ENCODE measurements at places on chromosomes 7 and 10.

DNA sequence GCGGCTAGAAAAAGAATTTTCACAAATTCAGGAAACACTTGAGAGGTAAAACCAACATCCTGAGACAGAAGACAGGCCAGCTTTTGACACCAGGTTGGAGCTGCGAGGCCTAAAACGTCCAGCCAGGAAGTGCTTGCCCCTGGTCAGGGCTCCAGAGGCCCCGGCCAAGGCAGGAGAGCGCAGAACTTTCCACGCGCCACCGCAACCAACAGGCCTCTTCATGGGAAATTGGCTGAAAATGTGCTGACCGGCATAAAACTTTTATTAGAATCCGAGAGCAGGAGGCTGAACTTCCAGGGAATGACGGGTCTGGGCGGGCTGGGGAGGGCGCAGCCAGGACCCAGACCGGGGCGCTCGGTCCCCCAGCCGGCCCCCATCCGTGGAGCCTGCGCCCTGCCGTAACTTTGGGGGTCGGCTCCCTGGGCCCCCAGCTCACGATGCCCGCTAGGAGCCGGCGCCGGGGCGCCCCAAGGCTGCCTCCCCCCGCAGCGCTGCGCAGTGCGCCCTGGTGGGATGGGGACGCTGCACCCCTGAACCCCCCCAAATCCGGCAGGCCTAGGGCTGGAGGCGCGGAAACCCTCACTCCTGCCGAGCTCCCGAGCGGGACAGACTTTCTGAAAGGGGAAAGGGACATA lies 414.0 kb upstream of the MKI67 start:
- no peak for DNase-seq

DNA sequence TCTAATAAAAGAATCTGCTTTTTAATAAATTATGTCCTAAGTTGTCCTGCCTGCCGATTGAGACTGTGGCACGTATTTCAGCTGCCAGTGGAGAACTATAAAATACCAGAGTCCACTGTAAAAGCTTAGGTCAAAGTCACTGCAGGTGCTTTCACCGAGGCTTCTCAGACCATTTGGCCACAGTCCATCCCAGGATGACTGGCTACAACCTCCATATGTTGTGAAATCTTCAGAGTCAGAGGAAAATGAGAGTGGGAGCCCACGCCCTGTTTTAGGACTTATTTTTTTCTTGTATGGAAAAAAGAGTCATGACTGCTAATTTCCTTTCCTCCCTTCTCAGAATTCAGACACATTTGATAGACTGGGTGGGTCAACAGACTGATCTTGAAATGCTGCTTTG lies 182.9 kb downstream of the ANK3 start:
- no peak for DNase-seq

DNA sequence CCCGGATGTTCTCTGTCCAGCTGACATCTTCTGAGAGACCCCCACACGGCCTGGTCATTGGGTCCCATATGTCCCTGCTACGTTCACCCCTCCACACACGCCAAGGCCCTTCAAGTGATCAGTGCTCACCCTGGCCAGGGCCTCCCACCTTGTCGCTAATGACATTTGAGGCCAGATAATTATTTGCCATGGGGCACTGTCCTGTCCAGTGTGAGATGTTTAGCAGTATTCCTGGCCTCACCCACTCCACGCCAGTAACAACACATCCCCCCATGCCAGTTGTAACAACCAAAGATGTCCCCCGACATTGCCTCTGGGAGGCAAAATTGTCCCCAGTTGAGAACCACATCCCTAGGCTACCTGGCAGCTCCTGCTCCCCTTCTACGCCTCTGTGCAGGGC lies 49.9 kb upstream of the NANOS1 start:
- no peak for DNase-seq

- DNase-seq, result no peak
These were observed 446.3 kb upstream of the POT1 start for GRCh38 chr7:125375942-125376341.

GRCh38 chr10:2137549-2138174 lies 400.3 kb upstream of the ADARB2 start:
- no peak for DNase-seq

GRCh38 chr10:88999625-89000024 lies 9.0 kb downstream of the FAS start:
- peak; percentile 76 for DNase-seq

- no peak for DNase-seq
These were observed 130.1 kb downstream of the MYO3A start for GRCh38 chr10:26064106-26064505.

GRCh38 chr10:31374146-31374696 lies 55.2 kb downstream of the ZEB1 start:
- DNase-seq, result no peak

GRCh38 chr7:5997210-5997808 lies 11.5 kb downstream of the PMS2 start:
- peak; percentile 61 for DNase-seq

DNA sequence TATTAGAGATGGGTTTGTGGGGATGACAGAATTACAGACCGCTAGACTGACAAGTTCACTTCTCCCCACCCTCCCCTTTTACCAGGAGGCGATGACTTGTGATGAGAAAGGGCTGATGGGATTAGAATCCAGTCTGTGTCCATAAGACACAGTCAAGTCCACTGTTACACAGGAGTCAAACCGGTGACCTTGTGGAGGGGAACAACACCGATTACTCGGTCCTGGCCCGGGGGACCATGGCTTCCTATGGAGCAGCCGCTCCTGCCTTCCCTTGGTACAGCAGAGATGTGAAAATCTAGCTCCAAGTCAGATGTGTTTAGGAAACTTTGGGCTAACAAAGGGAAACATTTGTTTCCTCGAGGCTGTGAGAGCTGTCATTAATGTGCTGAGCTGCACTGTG lies 105.5 kb downstream of the ACTR3B start:
- no peak for DNase-seq

DNA sequence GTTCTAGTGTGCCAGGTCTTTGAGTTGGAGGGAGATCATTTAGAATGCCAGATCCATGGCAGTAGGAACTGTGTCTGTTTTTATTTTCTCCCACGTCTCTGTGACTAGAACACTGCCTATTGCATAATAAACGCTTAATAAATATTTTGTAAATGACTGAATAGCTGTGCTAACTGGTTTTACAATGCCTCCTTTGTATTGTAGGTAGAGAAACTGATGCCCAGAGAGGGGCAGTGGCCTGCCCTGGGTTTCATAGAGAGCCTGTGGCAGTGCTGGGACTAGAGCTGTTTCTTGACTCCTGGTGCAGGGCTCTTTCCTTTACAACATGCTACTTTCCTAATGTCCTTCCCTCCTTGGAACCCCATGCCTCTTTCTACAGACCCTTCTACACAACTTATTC lies 2.5 kb downstream of the TAS2R5 start:
- no peak for DNase-seq

- DNase-seq, result no peak
These were observed 25.2 kb upstream of the CRYGN start for GRCh38 chr7:151465169-151465568.

- DNase-seq, result no peak
These were observed 77.6 kb downstream of the PFKFB3 start for GRCh38 chr10:6280291-6280690.

DNA sequence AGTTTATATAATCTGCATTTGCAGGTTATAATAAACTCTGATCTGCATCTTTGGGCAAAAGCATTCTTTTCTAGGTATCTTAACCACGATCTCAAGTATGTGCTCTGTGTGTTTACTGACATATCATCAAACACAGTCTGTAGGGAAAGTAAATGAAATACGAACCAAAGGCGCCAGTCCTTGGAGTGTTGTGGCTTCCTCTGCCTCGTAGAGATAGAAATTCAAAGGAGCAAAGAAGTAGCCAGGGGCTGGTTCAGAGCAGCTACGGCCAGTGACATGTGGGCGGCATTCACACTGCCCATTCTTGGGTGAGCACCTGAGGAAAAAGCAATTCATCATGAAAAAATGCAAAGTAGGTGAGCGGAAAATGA lies 38.7 kb downstream of the LAMB4 start:
- DNase-seq, result no peak

DNA sequence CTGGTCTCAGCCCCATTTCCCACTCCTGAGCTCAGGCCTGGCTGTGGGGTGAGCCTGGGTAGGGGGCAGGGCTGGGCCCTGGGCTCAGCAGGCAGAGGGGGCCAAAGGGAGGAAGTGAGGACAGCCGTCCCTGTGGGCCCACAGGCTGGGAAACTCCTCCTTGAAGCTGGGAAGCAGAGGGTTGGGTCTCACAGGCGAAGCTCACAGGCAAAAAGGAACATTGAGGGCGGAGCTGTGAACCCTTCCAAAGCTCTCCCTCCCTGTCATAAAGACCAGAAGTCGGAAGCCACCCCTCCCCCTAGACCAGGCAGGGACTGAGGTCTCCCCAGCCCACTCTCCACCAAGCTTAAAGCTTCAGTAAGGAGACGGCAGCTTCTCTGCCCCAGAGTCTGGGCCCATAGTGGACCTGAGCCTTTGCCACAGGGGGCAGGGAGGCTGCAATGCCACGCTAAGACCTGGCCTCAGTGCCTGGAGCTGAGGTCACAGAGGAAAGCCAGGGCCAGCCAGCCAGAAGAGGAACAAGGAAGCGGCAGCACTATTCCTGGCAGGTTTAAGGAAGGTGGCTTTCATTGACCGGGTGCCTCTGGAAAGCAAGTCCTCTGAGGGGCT lies 1.0 kb upstream of the KCP start:
- no peak for DNase-seq

DNA sequence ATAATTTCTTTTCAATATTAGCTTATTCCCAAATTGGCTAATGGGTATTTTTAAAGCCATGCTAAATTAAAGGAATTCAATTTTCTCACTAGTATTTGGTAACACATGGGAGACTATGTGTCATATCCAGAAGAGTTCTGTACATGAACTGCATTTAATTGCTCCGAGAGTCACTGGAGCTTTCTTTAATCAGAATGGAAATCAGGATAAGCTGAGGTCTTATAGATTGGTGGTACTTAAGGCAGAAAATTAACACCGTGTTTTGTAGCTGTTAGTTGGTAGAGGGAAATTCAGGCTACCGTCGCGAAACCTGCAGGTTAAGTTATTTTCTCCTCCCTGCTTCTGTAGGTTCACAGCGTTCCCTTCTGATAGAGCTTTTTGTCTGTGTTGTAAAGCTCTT lies at the start of gene WEE2:
WEE2 (plus strand) TSS at position 3 of the 400 bp plus-strand sequence. CDS start 406 bp downstream, outside the sequence.
- no peak for DNase-seq

- no peak for DNase-seq
These were observed 68.2 kb downstream of the CHST15 start for GRCh38 chr10:124025152-124025551.

DNA sequence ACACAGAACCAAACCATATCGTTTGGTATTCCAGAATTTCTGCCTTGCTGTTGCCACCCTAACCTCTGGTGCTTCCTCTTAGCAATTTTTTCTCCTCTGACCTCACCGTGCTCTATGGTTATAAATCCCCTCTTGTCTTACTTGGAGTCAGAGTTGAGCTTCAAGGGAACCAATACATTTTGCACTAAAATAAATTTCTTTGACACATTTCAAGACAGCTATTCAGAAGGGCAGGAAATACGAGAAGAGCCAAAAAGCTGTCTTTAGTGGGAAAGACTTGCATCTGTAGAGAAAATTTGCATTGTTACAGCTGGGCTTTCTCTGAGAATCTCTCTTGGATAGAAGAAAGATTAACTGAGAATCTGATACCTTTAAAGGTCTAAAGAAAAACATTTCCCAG lies 14.5 kb upstream of the AKR1C2 start:
- no peak for DNase-seq

DNA sequence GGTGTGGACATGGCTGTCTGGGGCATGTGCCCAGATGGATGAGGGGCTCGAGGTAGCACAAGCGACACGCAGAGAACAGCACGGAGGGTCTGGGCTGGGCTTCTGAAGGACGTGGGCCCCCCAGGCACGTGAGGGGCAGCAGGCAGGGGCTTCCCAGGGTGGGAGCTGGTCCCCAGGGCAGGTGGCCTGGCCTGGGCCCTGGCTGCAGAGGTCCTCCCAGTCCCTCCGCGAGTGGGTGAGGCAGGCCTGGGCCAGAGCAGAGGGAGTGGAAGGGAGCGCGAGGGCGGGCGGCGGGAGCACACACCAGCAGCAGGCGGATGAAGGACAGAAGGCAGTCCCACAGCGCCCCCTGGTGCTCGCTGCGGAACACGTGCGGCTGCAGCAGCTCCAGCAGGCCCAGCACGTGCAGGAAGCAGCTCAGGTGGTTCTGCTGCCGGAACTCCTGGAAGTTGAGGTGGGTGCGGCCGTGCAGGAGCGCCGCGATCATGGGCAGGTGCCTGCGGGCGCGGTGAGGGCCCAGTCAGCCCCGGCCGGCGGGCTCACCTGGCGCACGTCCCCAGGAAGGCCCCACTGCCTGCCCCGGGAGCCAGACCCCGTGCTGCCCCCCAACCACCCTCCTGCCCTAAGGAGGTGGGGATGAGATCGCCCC lies 14.7 kb upstream of the MICALL2 start:
- DNase-seq, result peak; percentile 82
